Ovary (tissue), 10 donors: ENCODE measurements at places on chromosomes 12 and 14.
A peak's percentile ranks its signal among the peaks of the same experiment; 100 is the strongest.

DNA sequence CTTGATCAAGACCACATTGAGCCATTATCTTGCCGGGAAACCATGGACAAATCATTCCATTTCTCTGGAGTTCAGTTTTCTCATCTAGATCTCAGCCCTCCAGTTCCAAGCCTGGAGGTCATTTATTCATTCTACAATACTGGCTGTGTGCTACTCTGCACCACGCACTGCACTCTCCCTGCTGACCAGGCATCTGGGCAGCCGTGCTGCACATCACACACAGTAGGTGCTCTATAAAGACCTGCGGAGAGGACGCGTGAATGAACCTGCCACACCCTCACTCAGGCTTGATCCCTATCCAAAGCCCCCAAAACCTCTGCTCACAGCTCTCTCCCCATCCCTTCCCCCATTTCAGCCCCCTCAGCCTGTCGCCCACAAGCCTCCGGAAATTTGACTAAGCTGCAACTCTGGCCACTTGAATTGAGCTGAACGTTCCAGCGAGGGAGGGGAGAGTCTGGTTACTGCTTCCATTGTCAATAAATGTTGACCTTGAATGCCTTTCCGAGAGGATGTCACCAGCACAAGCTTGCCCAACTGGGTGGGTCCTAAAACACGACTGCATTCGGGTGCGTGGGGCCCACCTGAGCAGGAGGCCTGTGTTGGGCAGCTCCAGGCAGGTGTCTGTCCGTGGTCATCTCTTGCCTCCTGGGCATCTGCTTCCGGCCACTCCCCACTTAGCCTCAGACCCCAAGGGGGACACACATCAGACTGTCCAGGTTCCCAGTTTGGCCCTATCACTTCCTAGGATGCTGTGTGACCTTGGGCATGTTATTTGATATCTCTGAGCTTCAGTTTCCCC, 17.8 kb downstream of the FAIM2 start:
- no peak for DNase-seq

DNA sequence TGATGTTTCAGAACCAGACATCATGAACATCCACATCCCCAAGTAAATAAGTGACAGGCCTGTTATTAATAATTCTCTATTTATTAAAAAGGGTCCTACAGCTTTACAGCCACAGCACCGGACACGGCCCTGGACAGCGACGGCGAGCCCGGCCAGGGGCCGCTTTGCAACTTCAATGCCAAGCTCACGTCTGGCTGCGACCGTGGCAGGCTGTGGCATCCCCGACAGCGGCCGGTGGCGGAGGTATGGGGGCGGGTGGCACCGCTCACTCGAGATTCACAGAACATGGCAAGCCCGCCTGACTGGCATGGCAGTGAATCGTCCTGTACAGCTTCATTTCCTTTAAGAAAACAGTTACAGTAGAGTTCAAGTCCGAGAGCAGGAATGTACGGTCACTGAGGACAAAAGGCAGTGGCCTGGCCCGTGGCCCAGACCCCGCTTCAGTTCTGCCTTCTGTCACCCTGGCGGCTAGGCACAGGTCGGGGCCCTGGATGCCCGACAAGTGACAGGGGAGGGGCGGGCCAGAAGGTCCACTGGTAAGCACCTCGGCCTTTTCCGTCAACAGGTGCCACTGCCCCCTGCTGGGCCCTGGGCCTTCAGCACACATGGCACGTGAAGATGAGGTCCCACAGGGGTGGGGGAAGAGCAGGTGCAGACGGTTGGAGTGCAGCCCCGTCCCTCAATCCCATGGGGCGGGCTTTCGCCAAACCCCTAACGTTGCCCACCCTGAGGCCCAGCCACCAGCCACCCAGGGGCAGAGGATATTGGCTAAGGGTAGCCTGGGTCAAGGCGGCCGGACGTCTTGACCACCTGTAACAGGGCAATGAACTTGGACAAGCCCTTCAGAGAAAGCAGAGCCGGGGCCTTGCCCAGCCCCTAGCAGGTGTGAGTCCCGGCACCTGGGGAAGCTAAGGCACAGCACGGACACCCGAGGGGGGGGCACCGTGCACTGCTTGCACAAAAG, 30.3 kb downstream of the HIP1R start:
- peak; percentile 40 for DNase-seq

- DNase-seq, result no peak
Measured at GRCh38 chr14:61641914-61642613, 53.2 kb upstream of the HIF1A start.

- no peak for DNase-seq
Measured at GRCh38 chr14:24279301-24280186, 8.1 kb upstream of the RABGGTA start.

GRCh38 chr12:133130808-133131128, 341 bp downstream of the ZNF10 start:
- DNase-seq, result peak; percentile 44
